ENCODE measurements at places on chromosomes 3 and 15. TPM values are rescaled to one million over a fixed set of nuclear protein-coding genes. Genes with fewer than 3 reads are reported as not detected.

Gene ADIPOQ
- 0.15 TPM for total RNA-seq

Gene IL5RA
- not detected for total RNA-seq

- no peak for DNase-seq
- no peak overlapping the region for H3K27ac ChIP-seq
- no peaks in the 10 kb centered on the region for H3K36me3 ChIP-seq
- H3K4me1 ChIP-seq, result peaks cover 14% of the 10 kb centered on the region
These were observed 499.5 kb downstream of the NTRK3 start for GRCh38 chr15:87757084-87757483.

Gene LRRC15
- not detected for total RNA-seq

Gene AADACL2
- total RNA-seq, result not detected

Measured in glutamatergic neuron (in vitro differentiated cells).